ENCODE measurements at places on chromosomes 12 and 14.

GRCh38 chr14:55638665-55639064 lies 58.7 kb downstream of the KTN1 start:
- no peak for DNase-seq

GRCh38 chr12:107884769-107885694 lies 110.5 kb downstream of the ASCL4 start:
- DNase-seq, result peak; percentile 30

GRCh38 chr12:91778091-91778832 lies 367.4 kb downstream of the BTG1 start:
- DNase-seq, result no peak

DNA sequence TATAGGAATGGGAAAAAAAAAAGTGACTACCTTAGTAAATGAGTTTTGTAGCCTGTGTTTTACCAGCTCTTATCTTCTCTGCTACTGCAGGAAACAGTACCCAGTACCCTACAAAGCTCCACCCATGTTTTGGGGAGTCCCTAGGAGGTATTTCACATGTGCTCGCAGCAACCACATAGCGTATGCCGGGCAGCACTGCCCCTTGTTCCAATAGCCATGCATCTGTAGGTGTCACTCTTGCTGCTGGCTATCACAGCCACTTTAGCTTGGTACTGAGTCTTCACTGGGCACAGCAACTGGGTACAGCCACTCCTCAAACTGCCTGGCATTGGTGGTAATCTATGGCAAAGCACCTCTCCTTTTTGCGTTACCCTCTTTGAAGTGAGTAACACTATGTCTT lies 2.0 kb upstream of the MDM1 start:
- no peak for DNase-seq

- no peak for DNase-seq
Measured at GRCh38 chr12:58915037-58915436, 5.3 kb downstream of the LRIG3 start.

DNA sequence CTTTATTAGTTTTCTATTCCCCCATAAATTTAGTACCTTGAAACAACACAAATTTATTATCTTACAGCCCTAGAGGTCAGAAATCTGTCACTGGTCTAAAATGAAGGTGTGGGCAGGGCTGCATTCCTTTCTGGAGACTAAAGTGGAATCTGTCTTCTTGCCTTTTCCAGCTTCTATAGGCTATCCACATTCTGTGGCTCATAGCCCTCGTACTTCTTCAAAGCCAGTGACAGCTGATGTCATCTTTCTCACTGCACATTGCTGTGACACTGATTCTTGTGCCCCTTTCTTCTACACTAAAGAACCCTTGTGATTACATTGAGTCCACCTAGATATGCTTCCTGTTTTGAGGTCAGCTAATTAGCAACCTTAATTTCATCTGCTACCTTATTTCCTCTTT lies 23.2 kb upstream of the DCN start:
- DNase-seq, result no peak

DNA sequence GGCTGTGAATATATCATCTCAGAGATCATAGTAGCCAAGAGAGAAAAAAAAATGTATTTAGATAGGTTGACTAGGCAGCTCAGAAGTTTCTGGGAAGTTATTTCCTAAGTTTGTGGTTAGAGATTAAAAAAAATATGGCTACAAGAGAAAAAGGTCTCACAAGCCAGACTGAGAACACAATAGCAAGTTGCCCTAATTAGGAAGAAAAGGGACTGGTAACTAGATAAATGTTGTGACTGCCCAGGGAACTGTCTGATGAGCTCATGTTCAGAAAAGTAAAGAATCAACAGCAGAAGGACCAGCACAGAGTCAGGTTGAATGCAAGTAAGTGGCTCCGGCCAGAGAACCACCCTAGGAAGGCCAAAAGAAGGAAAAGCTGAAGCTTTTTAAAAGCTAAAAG lies 256.6 kb downstream of the PRKD1 start:
- no peak for DNase-seq

GRCh38 chr12:130484221-130484620 lies 146.5 kb downstream of the PIWIL1 start:
- DNase-seq, result no peak

GRCh38 chr14:36021030-36021422 lies 155.5 kb downstream of the PTCSC3 start:
- DNase-seq, result no peak

DNA sequence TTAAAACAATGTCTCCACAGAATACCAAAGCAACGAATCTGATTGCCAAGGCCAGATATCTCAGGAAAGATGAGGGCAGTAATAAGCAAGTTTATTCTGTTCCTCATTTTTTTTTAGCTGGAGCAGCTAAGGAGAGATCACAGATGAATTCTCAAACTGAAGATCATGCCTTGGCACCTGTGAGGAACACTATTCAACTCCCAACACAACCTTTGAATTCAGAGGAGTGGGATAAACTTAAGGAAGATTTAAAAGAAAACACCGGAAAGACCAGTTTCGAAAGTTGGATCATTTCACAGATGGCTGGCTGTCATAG lies 994 bp downstream of the PRORP start:
- DNase-seq, result no peak

- no peak for DNase-seq
Measured at GRCh38 chr12:87382436-87382835, 646.8 kb downstream of the C12orf50 start.

- DNase-seq, result no peak
Measured at GRCh38 chr12:49693931-49694444, 13.2 kb downstream of the FMNL3 start.

DNA sequence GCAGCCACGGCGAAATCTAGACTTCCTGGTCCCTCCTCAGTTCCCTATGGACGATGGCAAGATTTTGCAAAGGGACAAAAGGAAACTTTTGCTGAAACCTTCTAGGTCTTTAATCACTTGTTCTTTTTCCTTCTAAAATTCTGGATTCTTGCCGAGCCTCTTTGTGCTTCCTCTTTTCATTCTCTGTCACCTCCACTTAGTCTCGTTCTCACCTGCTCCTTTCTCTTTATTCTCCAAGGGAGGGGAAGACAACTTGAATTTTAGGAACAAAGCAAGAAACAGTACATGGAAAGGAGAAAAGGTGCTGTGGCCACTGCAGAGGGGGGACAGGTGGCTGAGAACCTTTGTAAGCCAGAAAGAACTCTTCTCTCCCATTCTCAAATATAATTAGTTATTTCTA lies 194.8 kb downstream of the CACNA1C start:
- no peak for DNase-seq

GRCh38 chr12:104641862-104642261 lies 185.1 kb downstream of the CHST11 start:
- peak; percentile 48 for DNase-seq

GRCh38 chr12:30908722-30909348 lies 17.7 kb upstream of the TSPAN11 start:
- DNase-seq, result no peak

GRCh38 chr14:97073622-97074021 lies 276.4 kb downstream of the VRK1 start:
- DNase-seq, result no peak

All from GM12891 (cell line).